ENCODE measurements at places on chromosomes 5 and 9.

GRCh38 chr9:135835131-135835530 is 72.2 kb downstream of the CAMSAP1 start:
- DNase-seq: no peak

- no peak for DNase-seq
Observed at GRCh38 chr5:58773744-58774441, 191.0 kb downstream of the RAB3C start.

DNA sequence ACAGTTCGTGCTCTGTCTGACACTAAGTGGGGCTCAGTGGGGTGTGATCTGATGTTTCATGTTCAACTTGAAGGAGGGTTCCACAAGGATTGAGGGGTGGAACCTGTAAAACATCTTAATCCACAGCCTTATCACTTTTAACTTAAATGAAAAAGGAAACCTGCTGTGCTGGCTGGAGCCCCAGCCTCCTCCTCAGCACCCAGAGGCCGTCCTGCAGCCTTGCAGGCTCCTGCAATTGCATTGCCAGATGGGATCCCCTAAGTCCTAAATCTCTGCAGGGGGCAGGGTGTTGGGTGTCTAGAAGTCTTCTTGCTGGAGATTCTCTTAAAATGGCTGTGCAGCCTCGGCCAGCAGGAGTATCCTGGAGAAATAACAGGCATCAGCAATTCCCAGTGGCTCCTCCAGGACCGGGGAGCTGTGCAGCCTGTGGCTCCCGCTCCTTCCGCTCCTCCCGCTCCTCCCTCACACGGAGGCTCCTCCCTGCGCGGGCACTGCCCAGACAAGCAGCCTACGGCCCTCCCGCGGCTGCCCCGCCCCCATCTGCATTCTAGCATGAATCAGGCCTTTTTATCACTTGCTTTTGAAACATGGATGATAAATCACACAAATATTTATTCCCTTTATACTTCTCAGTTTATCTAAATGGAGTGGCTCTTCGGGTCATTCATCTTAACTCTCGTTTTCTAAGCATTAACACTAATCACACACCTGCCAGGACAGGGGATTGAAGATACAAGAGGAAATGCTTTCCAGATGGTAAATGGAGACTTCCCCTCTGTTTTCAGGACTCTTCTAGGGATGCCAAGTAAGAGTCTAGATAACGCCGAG is 131.0 kb downstream of the ADAMTS16 start:
- no peak for DNase-seq

DNA sequence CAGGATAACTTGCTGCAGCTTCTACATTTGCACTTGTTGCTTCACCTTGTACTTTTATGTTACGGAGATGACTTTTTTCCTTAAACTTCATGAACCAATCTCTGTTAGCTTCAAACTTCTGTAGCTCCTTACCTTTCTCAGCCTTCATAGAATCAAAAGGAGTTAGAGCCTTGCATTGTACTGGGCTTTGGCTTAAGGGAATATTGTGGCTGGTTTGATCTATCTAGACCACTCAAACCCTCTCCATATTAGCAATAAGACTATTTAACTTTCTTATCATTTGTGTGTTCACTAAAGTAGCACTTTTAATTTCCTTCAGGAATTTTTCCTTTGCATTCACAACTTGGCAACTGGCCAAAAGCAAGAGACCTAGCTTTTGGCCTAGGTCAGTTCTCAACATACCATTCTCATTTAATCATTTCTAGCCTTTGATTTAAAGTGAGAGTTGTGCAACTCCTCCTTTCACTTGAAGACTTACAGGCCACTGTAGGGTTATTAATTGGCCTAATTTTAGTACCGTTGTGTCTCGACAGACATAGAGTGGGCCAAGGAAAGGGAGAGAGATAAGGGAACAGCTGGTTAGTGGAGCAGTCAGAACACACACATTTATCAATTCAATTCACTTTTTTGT is 63.7 kb downstream of the SHOC1 start:
- DNase-seq: no peak

- DNase-seq: no peak
Observed at GRCh38 chr5:5711112-5711511, 288.6 kb downstream of the ICE1 start.

DNA sequence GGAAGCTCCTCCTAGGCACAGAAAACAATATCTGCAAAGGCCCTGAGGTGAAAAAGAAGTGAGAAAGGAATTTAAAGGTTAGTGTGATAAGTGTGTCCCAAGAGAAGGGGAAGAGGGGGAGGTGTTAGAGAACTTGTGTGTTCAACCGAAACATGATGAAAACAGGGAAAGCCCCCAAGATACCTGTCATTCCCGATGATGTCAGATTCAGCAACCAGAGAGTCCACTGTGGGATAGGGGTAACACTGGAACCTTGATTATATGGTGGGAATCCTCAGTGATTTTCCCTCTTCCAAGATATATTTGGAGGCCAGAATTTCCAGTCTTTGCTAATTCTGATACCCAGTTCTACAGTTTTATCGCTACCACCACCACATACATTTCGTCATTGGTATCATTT is 15.5 kb upstream of the BNC2 start:
- no peak for DNase-seq

GRCh38 chr5:169577951-169578350 is 5.6 kb upstream of the SPDL1 start:
- no peak for DNase-seq

DNA sequence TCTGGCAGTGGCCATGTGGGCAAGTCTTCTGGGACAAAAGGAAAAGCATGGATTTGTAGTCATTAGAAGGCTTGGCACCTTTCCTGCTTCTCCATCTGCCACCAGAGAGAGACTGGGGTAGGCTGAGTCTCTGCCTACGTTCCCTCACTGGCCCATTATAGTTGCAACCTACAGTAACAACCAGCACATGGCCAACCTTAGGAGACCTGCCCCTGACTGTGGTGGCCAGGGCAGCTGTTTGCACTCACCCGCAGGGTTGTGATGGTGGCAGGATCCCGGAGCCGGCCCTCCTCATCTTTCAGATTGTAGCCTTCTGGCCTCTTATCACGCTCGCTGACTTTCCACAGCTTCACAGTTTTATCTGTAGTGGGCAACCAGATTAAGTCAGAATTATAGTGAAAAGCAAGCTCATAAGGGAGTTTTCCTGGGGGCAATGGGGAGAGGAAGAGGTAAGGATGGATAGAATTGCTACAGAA is 174.9 kb upstream of the GPR151 start:
- DNase-seq: no peak

- DNase-seq: no peak
Observed at GRCh38 chr5:131627207-131627865, 7.7 kb downstream of the RAPGEF6 start.

DNA sequence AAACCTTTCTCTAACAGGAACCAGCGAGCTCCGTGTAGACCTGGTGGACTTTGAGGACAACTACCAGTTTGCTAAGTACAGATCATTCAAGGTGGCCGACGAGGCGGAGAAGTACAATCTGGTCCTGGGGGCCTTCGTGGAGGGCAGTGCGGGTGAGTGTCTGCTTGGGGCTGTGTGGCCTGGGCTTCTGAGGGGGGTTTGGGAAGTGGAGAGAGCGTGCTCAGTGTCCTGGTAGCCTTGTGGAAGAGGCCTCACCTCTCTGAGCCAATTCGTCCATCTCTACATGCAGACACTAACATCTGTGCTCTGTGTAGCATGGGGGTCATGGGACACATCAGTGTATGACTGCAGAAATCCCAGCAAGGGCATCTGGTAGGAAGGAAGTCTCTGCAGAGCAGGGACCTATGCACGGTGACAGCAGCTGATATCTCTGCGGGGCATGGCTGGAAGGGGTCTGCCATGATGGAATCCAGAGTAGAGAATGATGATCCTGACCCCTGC is 5.9 kb downstream of the FCN2 start:
- no peak for DNase-seq

GRCh38 chr9:131530546-131530919 is 530 bp downstream of the UCK1 start:
- DNase-seq: no peak

DNA sequence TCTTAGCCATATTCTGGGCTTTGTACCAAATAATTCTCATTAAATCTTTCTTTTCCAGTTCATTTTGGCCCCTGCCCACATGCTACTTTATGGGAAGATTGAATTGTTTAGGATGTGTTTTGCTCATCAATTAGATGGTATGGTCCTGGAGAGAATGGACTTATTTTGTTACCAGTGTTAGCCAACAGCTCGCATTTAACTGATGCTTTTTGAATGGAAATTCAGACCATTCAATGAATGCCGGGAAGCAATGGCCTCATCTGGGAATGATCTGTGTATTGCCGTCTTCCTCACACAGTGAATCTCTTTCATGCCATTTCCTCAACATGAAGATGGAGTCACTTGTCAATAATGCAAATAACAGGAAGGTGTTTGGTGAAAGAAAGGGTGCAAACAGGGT is 370.6 kb upstream of the PIK3R1 start:
- no peak for DNase-seq

GRCh38 chr9:126421567-126422428 is 95.2 kb downstream of the MVB12B start:
- no peak for DNase-seq

DNA sequence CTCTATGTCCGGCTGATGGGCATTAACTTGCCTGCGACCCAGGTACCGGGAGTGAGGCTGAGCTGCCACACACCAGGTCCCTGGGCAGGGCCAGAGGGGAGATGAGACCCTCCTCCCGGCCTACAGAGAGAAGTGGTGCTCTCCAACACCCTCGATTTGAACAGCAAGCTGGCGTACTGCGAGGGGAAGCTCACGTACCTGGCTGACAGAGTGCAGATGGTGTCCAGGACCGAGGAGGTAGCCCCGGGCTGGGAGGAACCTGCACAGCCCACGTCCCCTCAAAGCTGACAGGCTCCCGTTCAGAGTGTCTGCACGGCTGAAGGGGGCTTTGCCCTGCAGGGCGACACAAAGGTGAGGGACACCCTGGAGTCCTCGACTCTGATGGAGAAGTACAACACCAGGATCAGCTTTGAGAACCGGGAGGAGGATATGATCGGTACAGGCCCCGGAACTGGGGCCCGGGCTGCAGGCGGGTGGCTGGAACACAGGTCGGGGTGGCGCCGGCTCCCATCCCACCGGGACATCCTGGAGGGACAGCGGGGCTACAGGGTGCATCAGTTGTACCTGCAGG is 1.0 kb upstream of the RABL6 start:
- no peak for DNase-seq

GRCh38 chr5:173454736-173455598 is 126.8 kb upstream of the STC2 start:
- no peak for DNase-seq

- no peak for DNase-seq
Observed at GRCh38 chr9:72154468-72155285, 5.4 kb downstream of the GDA start.

- no peak for DNase-seq
Observed at GRCh38 chr5:63011158-63011557, 432.5 kb downstream of the LRRC70 start.

DNA sequence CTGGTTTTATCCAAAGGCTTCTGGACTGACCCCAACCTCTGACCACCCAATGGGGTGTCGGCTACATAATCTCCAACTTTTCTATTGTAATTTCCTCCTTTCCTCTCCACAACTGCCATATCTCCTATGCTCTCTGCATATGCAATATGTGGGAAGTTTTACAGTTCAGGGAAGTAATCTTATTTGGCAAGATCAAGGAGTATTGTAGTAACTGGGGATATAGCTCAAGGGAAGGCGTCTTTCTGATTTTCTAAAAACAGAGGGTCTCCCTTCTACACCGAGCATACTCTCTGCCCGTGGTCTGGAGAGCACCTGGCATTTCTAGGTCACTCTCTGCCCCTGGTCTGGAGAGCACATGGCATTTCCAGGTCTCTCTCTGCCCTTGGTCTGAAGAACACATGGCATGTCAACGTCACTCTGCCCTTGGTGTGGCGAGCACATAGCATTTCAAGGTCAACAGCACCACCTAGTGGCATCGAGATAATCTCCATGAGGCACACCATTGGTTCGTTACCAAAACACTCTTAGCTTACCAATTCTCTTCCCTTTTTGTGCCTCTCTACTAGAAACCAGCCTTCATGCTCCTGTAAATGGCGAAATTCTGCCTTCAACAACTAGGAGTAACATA is 616.4 kb upstream of the NUDT12 start:
- no peak for DNase-seq

- DNase-seq: no peak
Observed at GRCh38 chr9:89984214-89984613, 379.4 kb downstream of the GADD45G start.

DNA sequence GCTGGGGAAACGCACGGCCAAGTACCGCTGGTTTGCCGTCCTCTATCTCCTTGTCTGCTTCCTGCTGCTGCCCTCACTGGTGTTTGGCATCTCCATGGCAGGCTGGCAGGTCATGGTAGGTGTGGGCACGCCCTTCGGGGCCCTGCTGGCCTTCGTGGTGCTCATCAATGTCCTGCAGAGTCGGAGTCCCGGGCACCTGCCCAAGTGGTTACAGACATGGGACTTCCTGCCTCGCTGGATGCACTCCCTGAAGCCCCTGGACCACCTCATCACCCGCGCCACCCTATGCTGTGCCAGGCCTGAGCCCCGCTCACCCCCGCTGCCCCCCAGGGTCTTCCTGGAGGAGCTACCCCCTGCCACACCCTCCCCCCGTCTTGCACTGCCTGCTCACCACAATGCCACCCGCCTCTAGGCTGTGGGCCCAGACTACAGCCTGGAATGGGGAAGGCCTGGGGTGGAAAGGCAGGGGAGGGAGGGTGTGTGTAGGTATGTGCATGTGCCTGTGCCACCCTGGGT is 2.5 kb downstream of the PFN3 start:
- DNase-seq: no peak

- DNase-seq: no peak
Observed at GRCh38 chr9:23829580-23830475, 3.8 kb upstream of the ELAVL2 start.

- DNase-seq: no peak
Observed at GRCh38 chr9:71446473-71447411, 321.6 kb downstream of the CEMIP2 start.

GRCh38 chr5:136780518-136780917 is 415.2 kb upstream of the TRPC7 start:
- no peak for DNase-seq

- DNase-seq: no peak
Observed at GRCh38 chr5:169650701-169651331, 13.7 kb downstream of the DOCK2 start.

- DNase-seq: no peak
Observed at GRCh38 chr9:137745541-137745991, 126.8 kb downstream of the EHMT1 start.

GRCh38 chr5:16992444-16992843 is 56.4 kb upstream of the MYO10 start:
- no peak for DNase-seq

DNA sequence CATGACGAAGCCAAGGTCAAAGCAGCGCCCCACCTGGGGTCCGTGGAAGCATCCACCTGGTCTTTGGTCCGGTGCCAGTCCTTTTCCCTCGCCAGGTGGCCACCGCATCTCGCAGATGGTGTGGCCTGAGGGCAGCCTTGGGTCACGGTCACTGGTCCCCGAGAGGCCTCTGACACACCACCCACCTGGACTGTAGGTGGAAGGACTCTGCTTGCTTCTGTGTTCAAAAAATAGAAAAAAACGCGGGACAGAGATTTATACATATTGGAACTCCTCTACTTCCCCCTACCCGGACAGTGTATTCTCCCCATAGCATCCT is 466 bp upstream of the TTC39B start:
- no peak for DNase-seq

Measured in activated T-cell treated with anti-CD3 and anti-CD28 coated beads, Interleukin-2, amount 50 U/mL, for 1 hour (primary cell).